ENCODE measurements at places on chromosomes 3 and 15.

- DNase-seq = no peak
- H3K4me1 ChIP-seq = no peaks in the 10 kb centered on the region
- H3K4me3 ChIP-seq = no peak overlapping the region
- H3K27me3 ChIP-seq = no peaks in the 10 kb centered on the region
- no peak overlapping the region for H3K27ac ChIP-seq
Measured at GRCh38 chr15:78974272-78974918, 29.5 kb upstream of the CTSH start.

GRCh38 chr15:68298882-68299381, 21.4 kb downstream of the FEM1B start:
- no peak overlapping the region for H3K27ac ChIP-seq
- no peak overlapping the region for H3K4me3 ChIP-seq
- H3K27me3 ChIP-seq = no peaks in the 10 kb centered on the region
- H3K36me3 ChIP-seq = peaks cover 8% of the 10 kb centered on the region

GRCh38 chr3:43153216-43154083, 47.6 kb upstream of the POMGNT2 start:
- no peak for DNase-seq
- no peak overlapping the region for H3K4me3 ChIP-seq
- no peaks in the 10 kb centered on the region for H3K36me3 ChIP-seq
- no peaks in the 10 kb centered on the region for H3K27me3 ChIP-seq

- H3K4me3 ChIP-seq = no peak overlapping the region
- DNase-seq = no peak
- H3K27me3 ChIP-seq = no peaks in the 10 kb centered on the region
- H3K36me3 ChIP-seq = no peaks in the 10 kb centered on the region
Measured at GRCh38 chr3:72659596-72659995, 188.6 kb downstream of the SHQ1 start.

DNA sequence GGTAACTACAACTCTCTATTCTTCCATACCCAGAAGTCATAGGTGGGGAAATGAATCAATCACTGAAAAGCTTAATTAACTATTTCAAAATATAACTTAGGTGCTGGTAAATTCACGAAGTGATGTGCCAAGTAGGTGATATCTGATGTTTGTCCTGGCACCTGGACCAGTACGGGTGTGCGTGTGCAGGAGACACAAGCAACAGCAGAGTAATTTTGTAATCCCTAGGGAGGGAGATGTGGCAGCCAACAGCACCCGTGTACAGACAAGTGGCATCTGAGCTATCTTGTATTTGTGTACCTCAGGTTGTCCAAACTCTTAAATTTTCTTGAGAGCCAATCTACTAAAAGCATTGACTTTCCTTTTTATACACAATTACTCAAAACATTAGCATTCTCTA, 22.8 kb downstream of the USF3 start:
- H3K4me1 ChIP-seq = no peaks in the 10 kb centered on the region
- H3K27me3 ChIP-seq = no peaks in the 10 kb centered on the region
- no peak overlapping the region for H3K4me3 ChIP-seq
- H3K27ac ChIP-seq = no peak overlapping the region

DNA sequence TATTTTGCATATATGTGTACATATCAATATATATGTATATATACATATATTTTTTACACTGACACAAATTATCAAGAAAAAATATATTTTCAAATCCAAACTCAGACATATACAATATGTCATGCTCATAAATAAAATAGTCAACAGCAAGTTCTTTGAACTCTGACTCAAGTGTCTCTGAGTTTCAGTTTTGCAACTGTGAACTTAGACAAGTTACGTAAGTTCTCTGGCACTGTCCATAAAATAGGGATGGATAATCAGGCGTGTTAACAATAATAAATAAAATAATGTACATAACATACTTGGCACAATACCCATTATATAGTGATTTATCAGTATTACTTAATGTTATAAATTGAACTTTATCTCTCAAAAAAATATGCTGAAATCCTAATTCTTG, 12.1 kb upstream of the XRN1 start:
- H3K27ac ChIP-seq = no peak overlapping the region
- peak; percentile 22 for DNase-seq
- peaks cover 1% of the 10 kb centered on the region for H3K36me3 ChIP-seq
- no peaks in the 10 kb centered on the region for H3K27me3 ChIP-seq
- H3K4me3 ChIP-seq = no peak overlapping the region

DNA sequence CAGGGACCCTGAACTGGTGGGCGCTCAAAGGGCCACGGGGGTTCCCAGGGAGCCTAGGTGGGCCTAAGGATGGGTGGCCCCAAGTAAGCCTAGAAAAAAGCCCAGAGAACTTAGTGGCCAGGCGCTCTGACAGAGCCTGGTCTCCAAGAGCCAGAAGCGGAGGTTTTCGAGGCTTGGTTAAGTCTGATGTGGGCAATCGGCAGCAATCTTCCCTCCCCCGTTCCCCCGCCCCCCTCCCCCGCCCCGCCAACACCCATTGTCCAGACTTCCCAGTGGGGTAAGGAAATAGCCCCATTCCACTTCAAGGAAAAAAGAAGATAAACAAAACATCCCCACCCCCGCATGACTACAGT, 6.7 kb downstream of the EOMES start:
- no peaks in the 10 kb centered on the region for H3K36me3 ChIP-seq
- no peak overlapping the region for H3K4me3 ChIP-seq
- peaks cover 7% of the 10 kb centered on the region for H3K4me1 ChIP-seq
- no peak overlapping the region for H3K27ac ChIP-seq
- no peak for DNase-seq

DNA sequence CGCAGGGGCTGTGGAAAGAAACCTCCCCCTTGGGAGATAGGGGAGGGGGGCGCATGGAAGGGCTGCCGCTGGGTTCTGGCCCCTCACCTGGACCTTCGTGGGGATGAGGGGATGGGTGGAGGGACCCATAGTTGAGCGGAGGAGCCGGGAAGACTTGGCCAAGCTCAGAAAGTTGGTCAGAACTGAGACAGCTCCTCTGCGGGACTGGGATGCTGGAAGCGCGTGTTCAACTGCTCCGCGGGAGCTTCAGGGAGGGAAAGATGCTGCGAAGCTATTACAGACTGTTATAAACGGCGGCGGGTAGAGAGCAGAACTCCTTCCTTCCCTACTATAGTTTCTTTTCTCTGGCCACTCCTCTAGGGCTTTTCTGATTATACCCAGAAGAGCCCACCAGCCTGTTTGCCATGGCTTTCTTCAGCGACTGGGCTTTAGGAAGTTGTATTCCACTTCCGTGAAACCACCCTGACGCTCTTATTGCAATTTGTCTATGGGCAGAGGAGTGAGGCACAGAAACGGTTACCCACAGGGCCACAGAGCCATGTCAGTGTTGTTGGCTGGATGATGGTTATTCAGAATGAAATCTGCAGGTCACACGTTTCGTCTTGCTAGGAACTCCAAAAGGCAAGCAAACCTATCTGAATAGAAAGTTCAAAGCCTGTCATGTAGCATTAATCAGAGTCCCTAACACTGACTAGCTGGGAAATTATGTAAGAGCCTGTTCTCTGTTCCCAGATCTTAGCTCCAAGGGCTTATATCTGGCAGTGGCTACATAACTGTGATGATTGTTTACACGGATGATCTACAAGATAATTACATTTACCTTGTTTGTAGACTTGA, 1.1 kb downstream of the SYNPR start:
- no peaks in the 10 kb centered on the region for H3K36me3 ChIP-seq
- H3K4me3 ChIP-seq = no peak overlapping the region
- H3K4me1 ChIP-seq = peaks cover 11% of the 10 kb centered on the region
- H3K27me3 ChIP-seq = peaks cover 24% of the 10 kb centered on the region
- H3K27ac ChIP-seq = no peak overlapping the region
- no peak for DNase-seq

DNA sequence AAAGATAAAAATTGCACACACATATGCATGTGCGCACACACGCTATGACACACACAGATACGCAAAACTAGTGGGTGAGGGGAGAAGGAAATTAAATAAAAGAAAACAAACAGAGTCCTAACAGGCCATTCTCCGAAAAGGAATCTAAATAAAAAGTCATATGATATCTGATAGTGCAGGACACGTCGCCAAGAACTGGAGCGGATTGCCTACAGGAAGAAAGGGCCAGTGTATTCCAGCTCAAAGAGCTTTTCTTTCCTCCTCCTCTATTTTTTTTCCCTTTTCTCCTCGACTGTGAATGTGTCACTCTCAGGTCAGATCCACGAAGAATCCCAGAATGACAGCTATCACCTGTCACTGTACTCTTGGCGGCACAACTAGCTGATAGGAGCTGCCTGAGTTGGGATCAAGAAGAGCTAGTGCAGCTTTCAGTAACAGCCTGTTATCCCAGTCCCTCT, 157.8 kb downstream of the TIGIT start:
- H3K4me1 ChIP-seq = no peaks in the 10 kb centered on the region
- H3K4me3 ChIP-seq = no peak overlapping the region
- H3K36me3 ChIP-seq = no peaks in the 10 kb centered on the region
- no peak overlapping the region for H3K27ac ChIP-seq
- DNase-seq = no peak
- no peaks in the 10 kb centered on the region for H3K27me3 ChIP-seq

Data from trophoblast cell (in vitro differentiated cells and primary cell).